Activated CD4-positive, alpha-beta T cell treated with anti-CD3 and anti-CD28 coated beads, Interleukin-2, amount 50 U/mL, for 24 hours (primary cell): ENCODE measurements at places on chromosomes 2 and 18.

GRCh38 chr2:176482107-176482506, 212.9 kb downstream of the MTX2 start:
- no peak for DNase-seq

DNA sequence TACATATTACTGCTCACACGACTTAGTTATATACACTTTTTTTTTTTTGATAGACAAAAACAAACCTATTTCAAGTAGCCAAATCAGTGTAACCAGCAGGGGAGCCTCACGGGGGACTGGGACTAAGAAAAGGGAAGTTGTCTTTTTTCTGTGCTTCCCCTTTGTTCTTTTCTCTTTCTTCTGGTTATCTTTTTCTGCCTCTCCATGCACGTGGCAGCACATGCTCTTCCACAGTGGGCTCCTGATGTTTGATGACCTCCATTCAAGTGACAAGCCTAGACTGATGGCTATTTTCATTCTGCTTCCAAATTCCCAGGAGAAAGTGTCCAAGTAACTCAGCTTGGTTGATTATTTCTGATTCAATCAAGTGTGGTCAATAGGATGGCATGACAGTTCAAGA, 98.2 kb upstream of the STK39 start:
- no peak for DNase-seq

- no peak for DNase-seq
These were observed 642.3 kb upstream of the LINC00305 start for GRCh38 chr18:64791236-64791635.

GRCh38 chr18:37844209-37844970, 278.8 kb upstream of the CELF4 start:
- no peak for DNase-seq

- no peak for DNase-seq
These were observed 57.0 kb downstream of the VPS54 start for GRCh38 chr2:63962186-63962585.

- DNase-seq: peak; percentile 30
These were observed 35.4 kb upstream of the EN1 start for GRCh38 chr2:118882693-118883336.

GRCh38 chr2:100542418-100542817, 20.4 kb upstream of the PDCL3 start:
- DNase-seq: no peak

DNA sequence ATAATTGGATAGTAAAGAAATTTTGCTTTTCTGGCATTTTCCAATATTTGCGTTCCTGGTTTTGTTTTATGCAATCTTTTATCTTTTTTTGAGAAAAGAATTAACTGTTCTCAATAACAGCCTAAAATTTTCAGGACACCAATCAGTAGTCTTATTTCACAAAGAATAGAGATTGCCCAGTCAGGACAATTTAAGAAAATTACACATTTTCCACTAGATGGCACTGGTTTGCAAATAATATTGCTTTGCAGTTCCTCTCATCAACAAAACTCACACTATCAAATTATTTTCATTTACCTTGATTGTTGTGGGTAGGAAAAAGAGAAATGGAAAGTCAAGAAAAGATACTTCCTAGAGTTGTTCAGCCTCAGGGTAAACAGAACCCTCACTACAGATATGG, 2.4 kb upstream of the RBM45 start:
- no peak for DNase-seq

GRCh38 chr2:205730701-205731582, 48.6 kb downstream of the NRP2 start:
- DNase-seq: no peak

GRCh38 chr2:146123256-146123655, 1603.3 kb upstream of the ZEB2 start:
- DNase-seq: no peak

GRCh38 chr18:24397131-24397693, 412 bp downstream of the OSBPL1A start:
- DNase-seq: no peak

DNA sequence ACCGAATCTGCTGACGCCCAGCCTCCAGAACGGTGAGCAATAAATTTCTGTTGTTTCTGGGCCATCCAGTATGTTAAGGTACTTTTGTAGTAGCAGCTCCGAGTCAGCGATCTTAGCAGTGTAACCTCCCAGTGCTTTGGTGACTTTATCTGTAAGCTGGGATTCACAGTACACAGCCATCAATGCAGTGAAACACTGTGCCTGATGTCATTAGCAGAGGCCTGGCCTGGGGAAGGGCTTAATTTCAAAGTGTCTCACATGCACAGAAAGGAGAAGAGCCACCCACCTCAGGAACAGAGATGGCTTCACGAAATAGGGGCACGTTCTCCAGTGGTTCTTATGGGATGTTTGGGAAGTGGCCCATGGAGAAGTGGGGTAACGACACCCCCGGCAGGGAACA, 281.2 kb downstream of the PHLPP1 start:
- DNase-seq: no peak

- no peak for DNase-seq
These were observed 96.1 kb upstream of the LMAN1 start for GRCh38 chr18:59454909-59455727.

DNA sequence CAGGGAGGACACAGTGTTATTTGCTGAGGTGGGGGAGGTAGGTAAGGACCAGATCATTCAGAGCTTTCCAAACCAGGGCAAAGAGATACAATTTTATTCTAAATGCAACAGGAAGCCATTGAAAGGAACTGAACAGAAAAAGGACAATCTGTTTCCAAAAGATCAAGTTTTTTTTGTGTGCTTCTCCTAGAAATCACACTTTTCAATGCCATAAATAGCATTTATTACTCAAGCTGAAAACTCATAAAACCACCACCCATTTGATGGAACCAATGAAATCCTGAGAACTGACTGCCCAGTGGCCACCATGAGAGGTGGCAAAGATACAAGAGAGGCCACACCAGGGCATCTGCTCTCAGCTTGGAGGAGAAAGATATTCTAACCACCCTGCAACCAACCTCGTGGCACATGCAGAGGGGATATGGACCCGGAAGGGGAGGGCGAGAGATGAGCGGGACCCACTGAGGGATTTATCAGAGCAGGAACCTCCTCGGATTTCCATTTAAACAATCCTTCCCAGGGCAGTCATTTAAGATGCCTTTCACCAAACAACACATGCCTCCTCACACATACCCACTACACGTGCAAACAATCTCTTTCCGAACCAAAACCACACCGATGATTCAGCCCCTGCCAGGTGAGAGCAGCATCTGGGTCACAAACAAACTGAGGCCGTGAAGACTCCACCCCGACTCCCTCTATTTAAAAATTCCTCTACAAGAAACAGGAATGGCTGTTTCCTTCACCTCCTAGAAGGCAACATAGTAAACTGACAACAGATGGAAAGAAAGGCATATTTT, 8.8 kb downstream of the CYB5A start:
- DNase-seq: no peak

- DNase-seq: no peak
These were observed 69.7 kb upstream of the KCNE4 start for GRCh38 chr2:222982010-222982908.

- no peak for DNase-seq
These were observed 136.2 kb downstream of the LCLAT1 start for GRCh38 chr2:30583204-30583749.

GRCh38 chr2:29398384-29399237, 283.4 kb downstream of the CLIP4 start:
- no peak for DNase-seq

- no peak for DNase-seq
These were observed 58.3 kb upstream of the UPP2 start for GRCh38 chr2:158043181-158043948.

DNA sequence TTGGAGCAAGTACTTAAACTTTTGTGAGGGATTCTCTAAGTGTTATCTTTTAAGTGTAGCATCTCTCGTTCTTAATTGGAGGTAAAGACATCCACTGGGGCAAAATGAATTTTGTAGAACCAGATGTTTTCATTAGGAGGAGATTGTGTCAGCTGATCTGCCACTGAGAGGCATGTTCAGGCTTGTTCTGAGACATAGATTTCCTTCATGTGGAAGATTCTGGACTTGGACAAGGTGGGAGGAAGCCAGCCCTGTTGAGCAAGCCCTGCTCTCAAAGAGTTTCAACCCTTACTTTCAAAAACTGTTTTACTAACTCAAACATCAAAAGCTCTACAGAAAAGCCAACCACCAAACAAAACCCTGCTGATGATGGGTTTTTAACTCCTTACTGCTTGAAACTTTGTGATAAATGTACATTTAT, 6.5 kb downstream of the MAP4K4 start:
- no peak for DNase-seq

GRCh38 chr2:104443145-104443544, 410.8 kb upstream of the POU3F3 start:
- DNase-seq: no peak

GRCh38 chr18:78650926-78651325, 328.7 kb upstream of the SALL3 start:
- DNase-seq: no peak

- DNase-seq: no peak
These were observed 243.3 kb downstream of the LOXHD1 start for GRCh38 chr18:46413684-46414083.

GRCh38 chr18:4172196-4173100, 282.7 kb downstream of the DLGAP1 start:
- no peak for DNase-seq

DNA sequence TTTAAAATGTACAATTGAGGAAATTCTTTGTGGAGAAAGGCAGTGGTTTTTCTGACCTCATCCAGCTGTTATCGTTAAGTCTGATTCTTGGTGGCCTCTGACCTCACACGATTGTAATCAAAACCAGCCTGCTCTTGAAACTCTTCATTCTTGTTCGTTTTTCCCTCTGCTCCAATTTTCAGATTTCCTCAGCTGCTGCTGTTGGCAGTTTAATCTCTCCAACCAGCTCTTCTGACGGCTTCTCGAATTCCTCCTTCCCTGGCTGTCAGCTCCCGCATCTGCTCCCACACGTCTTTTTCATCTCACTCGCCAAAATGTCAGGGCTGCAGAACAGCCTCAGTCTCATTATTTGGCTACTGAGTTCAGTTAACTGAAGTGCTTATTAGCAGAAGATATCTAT, 136.1 kb downstream of the DCDC2C start:
- DNase-seq: no peak

DNA sequence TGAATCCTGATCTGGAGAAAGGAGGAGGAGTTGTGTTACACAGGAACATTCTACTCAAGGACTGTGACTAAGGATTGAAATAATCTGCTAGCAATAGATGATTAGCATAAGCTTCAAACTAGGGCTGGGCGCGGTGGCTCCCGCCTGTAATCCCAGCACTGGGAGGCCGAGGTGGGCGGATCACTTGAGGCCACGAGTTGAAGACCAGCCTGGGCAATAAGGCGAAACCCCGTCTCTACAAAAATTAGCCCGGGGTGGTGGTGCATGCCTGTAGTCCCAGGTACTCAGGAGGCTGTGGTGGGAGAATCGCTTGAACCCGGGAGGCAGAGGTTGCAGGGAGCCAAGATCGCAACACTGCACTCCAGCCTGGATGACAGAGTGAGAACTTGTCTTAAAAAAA, 1.5 kb downstream of the TRMT61B start:
- no peak for DNase-seq

GRCh38 chr2:28296904-28297303, 95.8 kb upstream of the FOSL2 start:
- DNase-seq: no peak

GRCh38 chr2:106063181-106063580, 130.9 kb downstream of the UXS1 start:
- no peak for DNase-seq

- DNase-seq: no peak
These were observed 74.6 kb upstream of the RNF152 start for GRCh38 chr18:61967252-61967891.

DNA sequence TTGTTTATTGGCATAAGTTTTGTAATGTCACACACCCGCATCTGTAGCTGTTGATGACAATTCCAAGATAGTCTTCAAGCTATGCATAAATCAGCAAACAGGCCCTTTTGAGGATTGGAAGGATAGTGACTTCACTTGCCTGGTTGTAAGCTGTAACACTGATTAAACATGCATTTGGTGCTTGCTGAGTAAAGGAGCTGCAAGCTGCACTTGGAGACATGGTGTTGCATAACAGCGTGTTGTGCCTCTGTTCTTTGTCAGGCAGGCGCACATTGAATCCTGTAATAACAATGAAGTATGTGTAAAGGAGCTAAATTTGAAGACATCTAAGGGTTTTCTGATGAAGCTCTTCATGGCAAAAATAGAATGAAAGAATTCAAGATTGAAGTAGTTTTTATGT, 68.7 kb upstream of the TTC27 start:
- DNase-seq: no peak
